ENCODE measurements at places on chromosomes 2 and 18.

GRCh38 chr2:1226766-1227165 lies 186.5 kb upstream of the TPO start:
- DNase-seq: no peak

- no peak for DNase-seq
Observed at GRCh38 chr2:42421157-42421485, 60.1 kb upstream of the COX7A2L start.

DNA sequence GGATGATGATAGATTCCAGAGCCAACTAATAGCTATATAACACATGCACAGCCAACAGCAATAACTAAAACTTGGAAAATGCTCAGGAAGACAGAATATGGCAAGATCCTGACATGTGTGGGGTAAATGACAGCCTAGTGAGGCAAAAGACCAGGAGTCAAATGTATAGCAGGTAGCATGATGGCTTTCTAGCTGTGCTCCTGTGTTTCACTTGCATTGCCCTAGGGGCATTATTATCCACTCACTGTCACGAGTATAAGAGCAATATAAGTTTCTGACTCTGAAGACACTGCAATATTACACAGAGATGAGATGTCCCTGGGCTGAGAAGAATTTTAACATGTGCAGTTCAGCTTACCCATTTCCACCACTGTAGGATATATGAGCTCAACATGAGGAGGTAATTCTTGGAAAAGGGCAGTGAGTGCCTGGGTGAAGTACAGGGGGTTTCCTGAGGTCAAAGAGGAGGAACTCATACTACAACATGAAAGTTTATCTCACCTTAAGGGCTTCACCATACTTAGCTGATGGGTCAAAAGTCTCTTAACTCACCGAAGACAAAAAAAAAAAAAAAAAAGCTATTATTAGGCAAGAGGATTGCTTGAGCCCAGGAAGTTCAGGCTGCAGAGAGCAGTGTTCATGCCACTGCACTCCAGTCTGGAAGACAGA lies 1385.6 kb upstream of the SLC39A10 start:
- DNase-seq: no peak

GRCh38 chr18:52824126-52824525 lies 484.1 kb downstream of the DCC start:
- DNase-seq: no peak

DNA sequence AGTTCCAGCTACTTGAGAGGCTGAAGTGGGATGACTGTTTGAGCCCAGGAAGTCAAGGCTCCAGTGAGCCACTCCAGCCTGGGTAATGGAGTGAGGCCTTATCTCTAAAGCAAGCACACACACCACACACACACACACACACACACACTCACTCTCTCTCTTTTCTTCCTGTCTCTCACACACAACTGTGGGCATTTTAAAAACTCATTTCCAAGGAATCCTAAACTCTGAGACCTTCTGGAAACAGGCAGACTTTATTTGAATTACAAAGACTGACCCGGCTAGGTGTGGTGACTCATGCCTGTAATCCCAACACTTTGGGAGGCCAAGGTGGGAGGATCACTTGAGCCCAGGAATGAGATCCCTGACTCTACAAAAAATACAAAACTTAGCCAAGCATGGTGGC lies 21.3 kb downstream of the WDSUB1 start:
- DNase-seq: no peak

GRCh38 chr2:172878260-172878659 lies 142.6 kb downstream of the RAPGEF4 start:
- no peak for DNase-seq

GRCh38 chr2:128354726-128355470 lies 36.2 kb upstream of the HS6ST1 start:
- DNase-seq: no peak

- DNase-seq: peak; percentile 56
Observed at GRCh38 chr2:190408538-190409271, 550 bp downstream of the MFSD6 start.

DNA sequence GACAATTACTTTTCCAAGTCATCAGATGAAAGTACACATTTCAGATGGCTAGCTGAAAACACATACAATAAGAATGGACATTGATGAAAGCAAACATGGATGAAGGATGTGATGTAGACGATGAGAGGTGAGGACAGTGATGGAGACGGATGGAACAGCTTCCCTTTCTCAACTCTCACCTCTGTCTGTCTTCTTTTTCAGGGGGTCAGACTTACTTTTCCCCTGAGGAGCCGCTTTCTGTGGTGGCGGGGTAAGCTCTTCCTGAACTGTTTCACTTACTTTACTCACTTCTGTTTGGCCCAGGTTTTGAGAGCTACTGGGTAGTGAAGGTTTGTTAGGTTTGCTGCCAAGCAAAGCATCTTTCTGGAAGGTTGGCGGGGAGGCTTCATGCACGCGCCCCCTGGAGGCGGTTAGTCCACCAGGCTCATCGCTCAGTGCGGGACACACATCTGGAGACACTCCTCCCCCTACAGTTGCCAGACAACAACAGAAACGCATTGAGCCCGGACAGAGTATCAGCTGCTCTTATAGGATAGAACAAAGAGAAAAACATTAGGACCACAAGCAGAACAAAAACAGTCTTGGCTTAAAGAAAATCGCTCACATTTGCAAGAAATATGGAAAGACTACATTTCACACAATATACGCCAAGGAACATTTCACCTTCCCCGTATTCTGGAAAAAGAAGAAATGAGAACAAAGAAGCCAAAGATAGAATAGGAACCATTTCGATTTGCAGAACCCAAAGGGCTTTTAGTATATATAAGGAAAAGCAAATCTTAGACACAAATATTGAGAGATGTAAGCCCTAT lies 90.5 kb downstream of the MYOM1 start:
- DNase-seq: peak; percentile 53

GRCh38 chr2:196334710-196335109 lies 163.3 kb upstream of the STK17B start:
- no peak for DNase-seq

DNA sequence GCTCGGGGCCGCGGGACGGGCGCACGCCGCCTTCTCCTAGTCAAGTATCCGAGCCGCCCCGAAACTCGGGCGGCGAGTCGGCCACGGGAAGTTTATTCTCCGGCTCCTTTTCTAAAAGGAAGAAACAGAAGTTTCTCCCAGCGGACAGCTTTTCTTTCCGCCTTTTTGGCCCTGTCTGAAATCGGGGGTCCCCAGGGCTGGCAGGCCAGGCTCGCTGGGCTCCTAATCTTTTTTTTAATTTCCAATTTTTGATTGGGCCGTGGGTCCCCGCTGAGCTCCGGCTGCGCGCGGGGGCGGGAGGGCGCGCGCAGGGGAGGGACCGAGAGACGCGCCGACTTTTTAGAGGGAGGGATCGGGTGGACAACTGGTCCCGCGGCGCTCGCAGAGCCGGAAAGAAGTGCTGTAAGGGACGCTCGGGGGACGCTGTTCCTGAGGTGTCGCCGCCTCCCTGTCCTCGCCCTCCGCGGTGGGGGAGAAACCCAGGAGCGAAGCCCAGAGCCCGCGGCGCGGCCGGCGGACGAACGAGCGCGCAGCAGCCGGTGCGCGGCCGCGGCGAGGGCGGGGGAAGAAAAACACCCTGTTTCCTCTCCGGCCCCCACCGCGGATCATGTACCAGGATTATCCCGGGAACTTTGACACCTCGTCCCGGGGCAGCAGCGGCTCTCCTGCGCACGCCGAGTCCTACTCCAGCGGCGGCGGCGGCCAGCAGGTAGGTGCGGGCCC lies 617 bp downstream of the FOSL2 start:
- peak; percentile 19 for DNase-seq

DNA sequence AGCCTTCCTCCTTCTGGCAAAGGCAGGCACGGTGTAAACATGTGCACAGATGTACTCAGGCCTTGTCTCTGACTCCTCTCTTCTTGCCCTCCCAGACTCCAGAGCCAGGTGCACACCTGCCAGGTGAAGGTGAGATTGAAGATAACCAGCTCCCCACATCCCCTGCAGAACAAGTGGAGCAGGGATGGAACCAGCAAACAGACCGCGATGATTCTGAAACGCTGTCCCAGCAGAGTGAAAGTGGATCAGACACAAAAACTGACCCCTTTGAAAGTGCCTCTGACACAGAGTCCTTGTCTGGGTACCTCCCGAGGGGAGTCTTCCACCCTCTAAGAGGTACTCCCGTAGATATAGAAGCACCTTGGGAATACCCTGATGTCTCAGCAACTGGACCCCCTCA lies 77.2 kb downstream of the ARHGEF4 start:
- DNase-seq: no peak
